ENCODE measurements at places on chromosomes 16 and 17.

DNA sequence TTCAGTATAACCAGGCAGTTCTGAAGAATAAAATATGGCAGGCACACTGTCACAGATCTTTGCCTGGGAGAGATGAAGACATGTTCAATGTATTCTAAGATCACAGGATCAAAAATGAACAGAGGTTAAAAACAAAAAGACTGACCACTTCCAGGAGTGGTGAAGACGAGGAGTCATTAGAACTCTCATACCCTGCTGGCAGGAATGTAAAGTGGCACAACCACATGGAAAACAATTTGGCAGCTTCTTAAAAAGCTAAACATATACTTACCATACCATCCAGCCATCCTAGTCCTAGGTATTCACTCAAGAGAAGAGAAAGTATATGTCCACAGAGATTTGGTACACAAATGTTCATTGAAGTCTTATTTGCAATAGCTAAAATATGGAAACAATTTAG, 406.3 kb downstream of the NPIPA8 start:
- no peak for DNase-seq

DNA sequence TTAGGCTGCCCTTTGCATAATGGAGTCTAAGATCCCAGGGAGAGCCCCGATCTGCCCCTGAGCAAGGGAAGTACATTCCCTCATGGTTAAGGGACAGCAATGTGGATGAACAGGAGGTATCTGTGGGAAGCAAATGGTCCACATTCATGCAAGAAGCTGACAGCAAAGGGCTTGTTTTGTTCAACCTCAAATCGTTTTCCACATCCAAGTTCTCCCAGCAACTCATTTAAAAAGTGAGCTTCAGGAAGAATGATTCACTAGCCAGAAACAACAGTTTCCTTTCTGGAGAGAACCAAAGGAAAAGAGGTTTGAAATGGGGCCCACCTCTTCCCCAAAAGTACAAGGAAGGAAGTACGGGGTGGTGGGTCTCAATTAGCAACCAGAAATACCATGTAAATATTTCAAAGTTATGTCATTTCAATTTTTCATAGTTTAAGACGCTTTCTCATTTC, 9.4 kb downstream of the HSPB9 start:
- DNase-seq: no peak

GRCh38 chr17:21304091-21304490, 19.6 kb downstream of the MAP2K3 start:
- no peak for DNase-seq

DNA sequence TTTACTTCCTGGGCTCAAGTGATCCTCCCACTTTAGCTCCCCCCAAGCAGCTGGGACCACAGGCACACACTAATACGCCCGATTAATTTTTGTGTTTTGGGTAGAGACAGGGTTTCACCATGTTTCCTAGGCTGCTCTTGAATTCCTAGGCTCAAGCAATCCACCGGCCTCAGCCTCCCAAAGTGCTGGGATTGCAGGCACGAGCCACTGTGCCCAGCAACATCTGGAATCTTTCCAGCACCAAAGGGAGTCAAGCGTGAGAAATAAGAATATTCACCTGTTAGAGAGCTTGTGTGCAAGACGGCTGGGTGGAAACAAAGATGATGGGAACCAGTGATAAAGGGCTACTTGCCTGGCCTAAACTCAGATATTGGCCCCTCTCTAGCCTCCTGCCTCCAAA, 14.2 kb upstream of the ALOX12B start:
- no peak for DNase-seq

- no peak for DNase-seq
Observed at GRCh38 chr17:80968602-80969029, 23.0 kb upstream of the CHMP6 start.

GRCh38 chr17:31318298-31318801, 3.1 kb downstream of the EVI2A start:
- DNase-seq: no peak

GRCh38 chr16:13018026-13018425, 116.6 kb downstream of the SHISA9 start:
- no peak for DNase-seq

GRCh38 chr17:44910231-44911106, 4.8 kb downstream of the GFAP start:
- DNase-seq: no peak

Data from left renal cortex interstitium (tissue), 4 donors.